ENCODE measurements at places on chromosomes 7 and 10.

DNA sequence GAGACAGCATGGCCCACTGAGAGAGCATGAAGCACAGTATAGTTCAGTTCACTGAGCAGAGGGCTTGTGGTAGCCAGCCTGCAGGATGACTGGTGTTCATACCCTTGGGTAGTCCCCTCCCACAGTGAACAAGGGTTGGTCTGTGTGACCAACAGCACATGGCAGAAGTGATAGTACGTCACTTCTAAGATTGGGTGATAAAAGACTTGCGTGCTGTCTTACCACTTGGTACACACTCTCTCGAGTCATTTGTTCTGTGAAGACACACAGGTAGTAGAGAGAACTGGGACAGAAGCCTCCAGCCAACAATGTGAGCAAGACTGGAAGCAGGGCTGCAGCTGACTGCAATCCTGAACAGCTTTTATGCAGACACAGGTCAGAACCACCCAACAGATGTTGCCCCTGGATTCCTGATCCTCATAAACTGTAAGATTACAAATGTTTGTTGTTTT lies 14.6 kb downstream of the EPC1 start:
- peak; percentile 68 for DNase-seq

DNA sequence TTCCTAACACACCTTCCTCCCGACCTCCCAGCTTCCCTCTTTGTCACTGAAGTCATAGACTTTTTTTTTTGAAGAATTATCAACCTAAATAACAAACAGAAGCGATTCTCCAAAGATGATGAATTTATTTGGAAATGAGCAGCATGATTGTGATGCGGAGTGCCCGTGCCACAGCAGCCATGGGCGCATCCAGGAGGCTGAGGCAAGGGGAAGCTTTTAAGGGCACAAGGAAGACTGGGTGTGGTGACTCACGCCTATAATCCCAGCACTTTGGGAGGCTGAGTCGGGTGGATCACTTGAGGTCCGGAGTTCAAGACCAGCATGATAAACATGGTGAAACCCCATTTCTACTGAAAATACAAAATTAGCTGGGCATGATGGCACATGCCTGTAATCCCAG lies 16.2 kb upstream of the GIMAP8 start:
- DNase-seq = no peak

GRCh38 chr7:73801577-73801976 lies 29.2 kb upstream of the CLDN4 start:
- no peak for DNase-seq

- DNase-seq = no peak
Observed at GRCh38 chr10:68955355-68955831, 577 bp upstream of the DDX21 start.

DNA sequence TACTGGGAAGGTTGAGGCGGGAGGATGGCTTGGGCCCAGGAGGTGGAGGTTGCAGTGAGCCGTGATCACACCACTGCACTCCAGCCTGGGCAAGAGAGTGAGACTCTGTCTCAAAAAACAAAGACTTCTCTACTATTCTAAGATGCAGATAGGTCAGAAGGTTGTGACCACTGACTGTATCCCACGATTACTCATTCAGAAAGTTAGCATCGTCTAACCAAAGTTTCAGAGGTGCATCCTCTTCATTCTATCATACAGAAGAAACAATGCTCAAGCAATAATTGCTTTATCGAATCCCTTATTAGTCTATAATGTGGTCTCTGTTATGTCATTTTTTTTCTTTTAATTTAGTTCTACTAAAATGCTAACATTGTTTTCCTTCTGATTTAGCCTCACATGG lies 348.7 kb upstream of the LRGUK start:
- DNase-seq = no peak

DNA sequence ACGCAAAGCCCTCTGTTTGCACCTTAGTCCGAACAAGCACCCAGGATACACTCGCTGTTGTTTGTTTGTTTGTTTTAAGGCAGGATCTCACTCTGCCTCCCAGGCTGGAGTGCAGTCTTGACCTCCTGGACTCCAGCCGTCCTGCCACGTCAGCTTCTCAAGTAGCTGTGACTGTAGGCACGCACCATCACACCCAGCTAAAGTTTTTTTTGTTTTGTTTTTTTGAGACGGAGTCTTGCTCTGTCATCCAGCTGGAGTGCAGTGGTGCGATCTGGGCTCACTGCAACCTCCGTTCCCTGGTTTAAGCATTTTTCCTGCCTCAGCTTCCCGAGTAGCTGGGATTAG lies 76.8 kb downstream of the CTBP2 start:
- DNase-seq = peak; percentile 97

DNA sequence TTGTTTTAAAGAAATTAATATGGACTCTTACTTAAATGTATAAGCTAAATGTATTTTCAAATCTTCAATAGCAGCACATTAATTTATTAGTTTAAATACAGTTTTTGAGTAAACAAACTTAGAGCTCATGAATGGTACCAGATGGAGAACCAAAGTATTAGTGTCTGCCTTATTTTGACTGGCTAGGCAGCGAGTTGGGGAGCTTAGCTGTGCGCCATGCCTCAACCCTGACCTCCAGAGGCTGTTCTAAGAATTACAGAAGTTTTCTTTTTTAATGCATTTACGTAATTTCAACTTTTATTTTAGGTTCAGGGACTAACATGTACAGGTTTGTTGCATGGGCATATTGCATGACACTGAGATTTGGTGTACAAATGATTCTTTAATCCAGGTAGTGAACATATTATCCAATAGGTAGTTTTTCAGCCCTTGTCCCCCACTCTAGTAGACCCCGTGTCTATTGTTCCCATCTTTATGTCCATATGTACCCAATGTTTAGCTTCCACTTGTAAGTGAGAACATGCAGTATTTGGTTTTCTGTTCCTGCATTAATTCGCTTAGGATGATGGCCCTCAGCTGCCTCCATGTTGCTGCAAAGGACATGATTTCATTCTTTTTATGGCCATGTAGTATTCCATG lies 166.8 kb downstream of the IQUB start:
- peak; percentile 46 for DNase-seq

- DNase-seq = peak; percentile 22
Observed at GRCh38 chr7:29494350-29494749, 69.3 kb upstream of the PRR15 start.

- peak; percentile 83 for DNase-seq
Observed at GRCh38 chr7:73560109-73560835, 2.8 kb upstream of the BCL7B start.

GRCh38 chr7:32506266-32507054 lies 11.2 kb downstream of the AVL9 start:
- peak; percentile 87 for DNase-seq

DNA sequence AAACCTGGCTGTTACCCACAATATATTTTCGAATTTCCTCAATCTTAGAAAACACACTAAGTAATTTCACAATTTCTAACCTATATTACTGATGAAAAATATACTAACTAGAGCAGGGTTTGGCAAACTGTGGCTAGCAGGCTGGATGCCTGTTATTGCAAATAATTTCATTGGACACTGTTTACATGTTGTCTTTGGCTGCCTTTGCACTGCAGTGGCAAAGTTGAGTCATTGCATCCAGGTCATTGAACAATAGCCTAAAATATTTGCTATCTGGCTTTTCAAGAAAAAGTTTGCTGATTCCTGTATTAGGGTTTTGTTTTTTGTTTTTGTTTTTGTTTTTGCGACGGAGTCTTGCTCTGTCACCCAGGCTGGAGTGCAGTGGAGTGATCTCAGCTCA lies 47.2 kb downstream of the KIF11 start:
- peak; percentile 61 for DNase-seq

DNA sequence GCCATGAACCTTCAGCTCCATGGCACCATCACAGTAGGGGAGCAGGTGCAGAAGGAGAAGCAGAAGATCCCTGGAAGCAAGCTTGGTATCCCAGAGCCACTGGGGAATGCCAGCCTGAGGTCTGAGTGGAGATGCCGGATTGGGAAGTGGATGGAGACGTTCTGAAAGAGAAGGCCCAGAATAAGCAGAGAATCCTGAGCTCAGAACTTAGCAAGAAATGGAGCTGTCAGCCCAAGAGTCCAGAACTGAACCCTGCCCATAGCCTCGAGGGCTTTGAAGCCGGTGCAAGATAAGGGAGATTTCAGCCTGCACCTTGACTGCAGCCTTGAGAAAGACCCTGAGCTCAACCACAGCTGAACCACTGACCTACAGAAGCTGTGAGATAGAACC lies 13.9 kb upstream of the GDF10 start:
- DNase-seq = no peak

GRCh38 chr10:99357691-99358090 lies 28.5 kb downstream of the CNNM1 start:
- no peak for DNase-seq

- DNase-seq = no peak
Observed at GRCh38 chr7:65988084-65988483, 6.1 kb upstream of the GUSB start.

- DNase-seq = no peak
Observed at GRCh38 chr10:11395581-11396310, 215.7 kb downstream of the USP6NL start.

DNA sequence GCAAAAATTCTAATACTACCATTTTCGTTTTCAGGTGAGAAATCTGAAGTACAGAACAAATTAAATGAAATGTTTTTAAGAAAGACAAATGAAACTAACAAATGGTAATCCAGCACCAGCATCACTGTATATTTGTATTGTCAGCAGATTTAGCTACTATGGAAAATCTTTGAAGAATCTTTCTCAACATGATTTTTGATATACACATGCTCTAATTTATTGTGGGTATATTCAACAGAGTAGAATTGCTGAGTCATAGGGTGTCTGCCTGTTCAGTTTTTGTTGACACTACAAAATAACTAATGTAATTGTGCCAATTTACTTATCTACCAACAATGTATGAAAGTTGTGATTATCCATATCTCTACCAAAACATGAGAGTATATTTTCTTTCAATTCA lies 437.6 kb downstream of the PCDH15 start:
- peak; percentile 2 for DNase-seq

DNA sequence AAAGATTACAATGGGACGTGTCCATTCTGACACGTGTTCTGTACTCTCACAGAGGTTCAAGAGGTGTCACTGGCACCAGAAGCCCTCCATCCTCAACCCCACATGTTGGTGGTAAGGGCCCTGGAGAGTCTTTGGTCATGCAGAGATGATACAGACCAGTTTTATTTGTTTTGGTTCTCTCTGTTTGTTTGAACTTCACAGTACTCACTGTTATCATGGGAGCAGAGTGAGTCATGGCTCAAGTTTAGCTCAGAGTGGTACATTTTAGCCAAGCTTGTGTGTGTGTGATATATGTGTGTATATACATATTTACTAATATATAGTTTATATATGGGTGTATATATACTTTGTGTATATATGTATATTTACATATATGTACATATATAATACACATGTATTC lies 935.6 kb downstream of the GRID1 start:
- DNase-seq = no peak

GRCh38 chr7:110733221-110733620 lies 357.7 kb upstream of the LRRN3 start:
- no peak for DNase-seq

GRCh38 chr10:47381427-47382379 lies 2.4 kb downstream of the ZNF488 start:
- DNase-seq = no peak

DNA sequence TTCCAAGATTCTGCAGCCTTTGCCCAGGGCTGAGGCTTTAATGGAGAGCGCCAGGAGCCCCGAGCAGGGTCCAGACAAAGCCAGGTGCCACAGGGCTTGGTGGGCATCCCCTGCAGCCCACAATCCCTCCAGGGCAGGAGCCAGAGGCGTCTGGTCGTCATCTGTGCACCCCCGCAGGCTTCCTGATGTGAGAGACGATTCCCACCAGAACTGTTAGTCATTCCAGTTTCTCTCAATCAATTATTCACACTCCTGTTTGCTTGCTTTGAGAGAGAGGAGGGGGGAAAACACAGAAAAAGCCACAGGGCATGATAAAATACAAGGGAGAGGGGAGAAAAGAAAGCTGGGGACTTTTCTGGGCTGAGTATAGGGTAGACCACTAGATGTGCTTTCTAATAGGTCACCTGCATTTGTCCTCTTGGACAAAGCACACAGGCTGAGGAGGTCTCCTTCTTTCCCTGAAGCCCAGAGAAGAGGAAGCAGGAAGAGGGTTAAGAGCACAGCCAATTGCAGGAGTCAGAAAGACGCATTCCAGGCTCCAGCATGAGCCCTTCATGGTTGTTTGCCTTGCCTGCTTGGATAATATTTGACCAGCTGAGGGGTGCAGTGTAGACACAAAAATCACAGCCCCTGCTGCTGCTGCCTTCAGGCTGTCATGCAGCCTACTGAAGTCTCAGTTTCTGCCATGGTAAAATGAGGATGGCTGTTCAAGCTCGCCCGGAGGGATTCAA lies 194.4 kb downstream of the PLXNA4 start:
- DNase-seq = peak; percentile 64

DNA sequence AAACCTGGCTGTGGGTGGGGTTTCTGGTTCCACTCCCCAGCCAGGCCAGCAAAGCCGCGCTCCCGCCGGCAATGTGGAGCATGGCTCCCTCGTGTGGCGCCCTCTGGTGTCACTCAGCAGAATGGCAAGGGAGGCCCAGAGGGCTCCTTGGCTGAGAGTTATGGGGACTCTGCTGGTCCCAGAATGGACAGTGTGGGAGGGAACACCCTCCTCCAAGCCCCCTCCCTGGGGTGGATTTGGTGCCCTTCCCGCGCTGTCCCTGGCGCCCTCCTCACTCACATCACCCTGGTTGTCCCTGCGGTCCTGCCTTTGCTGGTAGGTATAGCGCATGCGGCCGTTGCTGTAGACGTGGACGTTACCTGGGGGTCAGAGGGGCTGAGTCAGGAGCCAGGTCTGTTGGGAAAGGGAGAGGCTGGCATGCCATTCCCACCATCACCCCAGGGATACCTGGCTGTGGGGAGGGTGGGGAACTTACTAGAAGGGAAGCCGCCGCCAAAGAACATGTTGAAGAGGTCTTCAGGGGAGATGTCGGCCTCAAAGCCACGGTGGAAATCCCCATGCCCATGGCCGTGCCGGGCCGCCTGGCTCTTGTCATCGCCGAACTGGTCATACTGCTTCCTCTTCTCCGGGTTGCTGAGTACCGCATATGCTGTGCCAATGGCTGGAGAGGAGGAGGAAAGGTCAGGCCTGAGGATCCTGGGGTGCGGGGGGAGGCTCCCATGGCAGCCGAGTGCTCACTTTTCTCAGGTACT lies 14.0 kb downstream of the DNAJB12 start:
- no peak for DNase-seq

Data from renal cortical epithelial cell (primary cell).